Left renal pelvis (tissue), 4 donors: ENCODE measurements at places on chromosomes 11 and 22.

- DNase-seq, result no peak
Measured at GRCh38 chr11:91129596-91129995, 906.7 kb upstream of the CHORDC1 start.

DNA sequence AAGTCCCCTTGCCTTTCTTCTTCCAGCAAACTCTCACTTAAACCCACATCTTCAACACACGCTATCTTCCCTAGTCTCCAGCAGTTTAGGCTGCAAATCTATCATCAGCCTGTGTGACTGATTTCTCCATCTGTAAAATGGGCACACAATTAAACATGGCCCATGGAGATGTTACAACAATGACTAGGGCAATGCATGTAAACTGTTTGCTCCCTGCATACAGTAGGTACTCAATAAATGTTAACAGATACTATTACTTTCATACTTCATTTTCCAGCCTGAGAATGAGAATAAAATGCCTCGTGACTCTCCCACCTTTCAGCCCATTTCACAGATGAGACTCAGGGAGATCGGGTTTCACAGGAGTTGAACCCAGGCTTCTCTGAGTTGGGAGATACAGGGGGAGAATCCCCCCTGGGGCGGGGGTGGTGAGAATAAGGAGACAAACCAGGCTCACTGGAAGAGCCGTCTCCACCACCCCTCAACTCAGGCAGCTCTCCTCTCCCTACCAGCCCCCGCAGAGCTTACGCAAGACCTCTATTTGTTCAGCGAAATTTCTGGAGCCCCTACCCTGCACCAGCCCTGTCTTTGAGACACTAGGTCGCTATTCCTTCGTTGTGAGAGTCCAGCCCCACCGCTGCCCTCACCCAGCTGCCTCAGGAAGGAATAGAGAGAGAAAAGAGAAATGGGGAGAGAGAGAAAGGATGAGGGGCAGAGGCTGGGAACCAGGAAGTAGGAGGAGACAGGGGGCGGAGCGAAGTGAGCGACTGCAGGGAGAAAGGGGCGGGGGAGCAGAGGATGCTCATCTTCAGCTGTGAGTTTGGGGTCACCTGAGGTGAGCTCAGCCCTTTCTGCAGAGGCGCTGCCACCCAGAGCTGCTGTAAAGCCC, 42.1 kb upstream of the KLHL35 start:
- DNase-seq, result no peak

DNA sequence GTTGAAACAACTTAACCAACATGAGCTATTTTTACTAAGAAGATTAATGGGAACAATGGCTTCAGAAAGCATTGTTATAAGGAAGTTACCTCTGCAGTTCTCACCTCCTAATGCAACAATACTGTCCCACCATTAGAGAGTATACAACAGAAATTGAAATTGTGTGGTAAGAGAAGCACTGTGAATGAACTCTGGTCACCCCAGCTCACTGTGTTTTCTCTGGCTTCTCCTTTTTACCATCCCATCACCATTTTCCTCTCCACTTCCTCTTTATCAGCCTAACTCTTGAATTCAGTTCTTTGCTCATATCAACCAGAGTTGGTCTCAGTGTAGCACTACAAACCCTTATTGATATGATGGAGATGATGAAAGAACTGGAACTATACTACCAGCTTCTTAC, 138.0 kb upstream of the POU2AF2 start:
- DNase-seq, result no peak

- no peak for DNase-seq
Measured at GRCh38 chr22:34236527-34236926, 316.3 kb upstream of the LARGE1 start.

GRCh38 chr11:113979431-113979830, 4.5 kb downstream of the HTR3A start:
- no peak for DNase-seq

DNA sequence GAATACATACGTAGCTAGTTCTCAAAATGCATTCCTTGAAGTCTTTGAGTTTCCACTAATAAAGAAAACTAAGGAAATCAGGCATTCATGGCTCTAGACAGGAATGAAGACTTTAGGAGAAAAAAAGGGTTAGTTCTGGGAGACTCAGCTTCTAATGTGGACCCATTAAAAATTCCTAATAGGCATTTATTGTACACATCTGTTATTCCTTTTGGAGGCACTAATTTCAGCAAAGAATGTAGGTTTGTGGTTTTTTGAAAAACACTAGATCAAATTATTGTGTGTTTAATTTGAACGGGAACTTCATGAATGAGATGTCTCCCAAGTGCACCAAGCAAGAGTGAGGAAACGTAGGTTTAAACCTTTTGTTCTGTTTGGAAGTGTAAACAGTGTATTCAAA, 42.7 kb downstream of the PARVA start:
- DNase-seq, result no peak

DNA sequence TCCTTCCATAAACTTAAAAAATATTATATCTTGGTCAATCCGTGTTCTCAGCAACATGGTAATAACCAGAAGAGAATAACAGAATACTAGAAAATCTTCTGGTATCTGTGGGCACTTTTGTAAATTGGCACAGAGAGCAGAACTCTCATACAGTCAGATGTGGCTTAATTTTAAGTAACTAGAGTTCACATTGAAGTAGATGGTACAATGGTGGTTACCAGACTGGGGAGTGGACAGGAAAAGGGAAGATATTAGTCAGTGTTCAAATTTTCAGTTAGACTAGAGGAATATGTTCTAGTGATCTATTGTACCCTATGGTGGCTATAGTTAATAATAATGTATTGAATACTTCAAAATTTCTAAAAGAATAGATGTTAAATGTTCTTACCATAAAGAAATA, 6.9 kb downstream of the OR52H1 start:
- DNase-seq, result no peak

GRCh38 chr22:45452565-45453379, 39.3 kb downstream of the RIBC2 start:
- no peak for DNase-seq

DNA sequence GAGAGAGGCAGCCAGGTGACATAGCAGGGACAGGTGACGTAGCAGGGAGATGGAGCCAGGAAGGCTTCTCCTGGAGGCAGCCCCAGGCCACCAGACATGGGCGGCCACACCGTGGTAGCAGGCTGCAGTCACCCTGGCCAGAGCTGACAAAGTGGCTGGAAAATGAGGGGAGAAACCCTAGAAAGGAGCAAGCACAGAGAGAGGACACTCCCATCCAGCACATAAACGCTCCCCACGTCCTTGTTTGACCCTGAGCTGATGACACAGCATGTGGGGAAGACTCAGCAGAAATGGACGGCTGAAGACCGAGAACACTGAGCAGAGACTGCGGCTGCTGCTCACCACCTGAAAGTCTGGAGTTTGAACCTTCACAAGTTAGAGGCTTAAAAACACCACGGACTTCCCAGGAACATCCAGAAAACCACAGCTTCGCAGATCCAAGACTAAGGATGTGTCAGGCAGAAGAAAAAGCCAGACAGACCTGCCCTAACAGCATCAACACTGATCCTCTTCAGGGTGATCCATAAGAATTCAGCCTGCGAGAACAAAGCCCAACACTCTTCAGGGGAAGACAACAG, 28.7 kb downstream of the DRD4 start:
- no peak for DNase-seq

GRCh38 chr11:35812828-35813227, 131.0 kb upstream of the LDLRAD3 start:
- DNase-seq, result no peak

DNA sequence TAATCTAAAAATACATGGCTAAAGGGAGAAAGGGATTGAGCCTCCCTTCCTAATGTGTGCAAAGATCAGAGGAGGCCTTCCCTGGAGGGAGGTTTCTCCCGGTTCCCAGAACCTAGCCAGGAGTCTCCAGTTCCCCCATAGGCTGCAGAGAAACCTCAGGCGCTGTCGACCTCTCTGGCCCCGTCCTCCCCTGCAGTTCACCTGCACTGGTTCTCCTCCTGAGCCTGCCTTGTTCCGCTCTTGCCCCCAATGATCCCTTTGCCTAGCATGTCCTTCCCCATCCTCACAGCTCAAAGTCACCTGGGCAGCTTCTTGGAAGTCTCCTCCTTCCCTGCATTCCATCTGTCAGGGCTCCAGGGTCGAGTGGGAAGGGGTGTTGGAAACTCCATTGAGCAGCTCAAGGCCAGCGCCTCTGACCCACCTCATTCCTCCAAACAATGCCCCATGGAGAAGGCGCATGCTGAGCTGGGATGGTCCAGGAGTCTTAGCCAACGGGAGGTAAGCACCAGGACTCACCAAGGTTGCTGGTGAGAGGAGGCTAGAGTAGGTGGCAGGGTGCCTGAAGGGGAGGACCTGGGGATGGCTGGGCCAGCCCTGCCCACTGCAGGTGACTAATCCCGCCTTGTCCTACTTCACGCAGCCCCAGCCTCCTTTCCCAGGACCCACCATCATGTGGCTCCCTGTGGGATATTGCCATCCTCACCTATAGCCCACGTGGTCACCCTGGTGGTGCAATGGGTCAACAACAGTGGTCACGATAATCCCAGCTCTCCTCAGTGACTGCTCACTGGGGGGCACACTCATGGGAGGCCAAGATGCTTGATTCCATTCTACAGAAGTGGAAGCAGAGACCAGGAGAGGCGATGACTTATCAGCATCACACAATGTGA, 15.4 kb downstream of the RSPH14 start:
- DNase-seq, result no peak

DNA sequence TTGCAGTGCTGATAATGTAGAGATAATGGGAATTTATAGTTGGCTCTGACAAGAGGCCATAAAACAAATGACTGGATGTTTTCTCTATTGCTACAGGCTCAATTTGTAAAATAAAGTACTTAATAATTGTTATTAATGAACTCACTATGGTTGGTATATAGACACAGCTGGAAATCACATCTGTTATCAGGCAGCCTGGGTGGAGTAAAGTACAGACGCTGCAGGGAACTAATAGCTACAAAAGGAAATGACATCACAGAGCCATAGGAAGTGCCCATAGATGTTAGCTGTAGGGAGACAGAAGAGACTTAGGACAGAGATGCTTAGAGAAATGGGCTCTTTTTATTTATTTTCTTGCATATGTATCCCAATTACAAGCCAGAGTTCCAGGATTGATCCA, 81.0 kb upstream of the SNX19 start:
- DNase-seq, result no peak

GRCh38 chr11:57116654-57117053, 65.1 kb upstream of the LRRC55 start:
- no peak for DNase-seq

DNA sequence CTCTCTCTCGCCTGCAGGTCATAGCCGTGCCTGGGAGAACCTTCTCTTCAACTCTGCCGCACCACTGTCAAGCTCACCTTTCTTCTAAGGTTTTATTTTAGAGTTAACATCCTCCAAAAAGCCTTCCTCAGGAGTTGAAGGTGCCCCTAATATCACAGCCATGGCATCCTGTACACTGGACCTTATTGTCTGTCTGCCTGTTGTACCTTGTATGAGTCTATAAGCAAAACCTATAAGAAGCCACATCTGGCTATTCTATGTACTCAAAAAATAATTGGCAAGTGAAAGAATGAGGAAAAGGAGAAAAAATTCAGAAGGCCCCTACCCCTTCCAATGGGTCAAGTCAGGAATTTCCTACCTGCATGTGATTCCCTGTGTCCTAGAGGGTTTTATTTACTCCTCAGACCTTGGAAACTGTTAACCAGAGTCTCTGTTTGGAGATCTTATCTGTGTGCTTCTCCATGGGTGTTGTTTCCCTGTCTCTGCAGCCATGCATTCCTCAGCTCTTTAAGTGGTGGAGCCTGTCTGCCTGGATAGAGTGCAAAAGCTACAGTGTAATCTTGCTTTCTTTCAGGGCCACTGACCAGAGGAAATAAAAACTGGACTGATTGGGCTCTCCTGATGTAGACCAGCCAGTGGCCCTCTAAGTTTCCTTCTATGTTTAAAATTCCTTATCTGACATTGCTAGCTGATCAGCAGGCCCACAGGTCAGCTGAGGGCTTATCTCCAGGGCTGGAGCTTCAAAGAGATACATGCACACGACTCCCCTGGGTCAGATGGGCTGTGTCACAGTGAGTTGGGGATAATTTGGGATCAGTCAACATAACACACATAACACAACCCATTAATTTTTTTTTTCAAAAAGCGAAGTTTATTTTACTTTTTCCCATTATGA, 37.6 kb upstream of the TMEM135 start:
- no peak for DNase-seq

- no peak for DNase-seq
Measured at GRCh38 chr11:57251491-57252104, 14.5 kb upstream of the APLNR start.

GRCh38 chr11:70204466-70204799, 1.3 kb downstream of the FADD start:
- DNase-seq, result no peak

DNA sequence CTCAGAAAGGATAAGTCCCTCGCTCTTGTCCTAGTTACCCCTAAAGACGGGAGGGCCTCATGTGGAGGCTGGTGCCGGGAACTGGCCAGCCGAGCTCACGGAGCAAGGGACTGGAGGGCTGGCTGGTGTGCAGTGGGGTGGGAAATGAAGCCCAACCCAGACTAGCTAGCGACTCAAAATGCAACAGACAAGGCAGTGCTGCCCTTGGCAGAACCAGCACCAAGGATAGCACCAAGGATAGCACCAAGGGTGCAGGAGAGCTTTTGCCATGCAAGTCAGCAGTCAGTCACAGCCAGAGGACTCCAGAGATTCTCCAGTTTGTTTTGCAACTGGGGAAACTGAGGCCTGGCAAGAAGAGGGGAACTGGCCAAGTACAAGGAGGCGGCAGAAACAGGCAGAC, 6.5 kb upstream of the BATF2 start:
- no peak for DNase-seq

GRCh38 chr11:124898711-124899110, 1.0 kb upstream of the ROBO4 start:
- DNase-seq, result no peak

GRCh38 chr11:46557684-46558151, 36.1 kb downstream of the AMBRA1 start:
- DNase-seq, result no peak

DNA sequence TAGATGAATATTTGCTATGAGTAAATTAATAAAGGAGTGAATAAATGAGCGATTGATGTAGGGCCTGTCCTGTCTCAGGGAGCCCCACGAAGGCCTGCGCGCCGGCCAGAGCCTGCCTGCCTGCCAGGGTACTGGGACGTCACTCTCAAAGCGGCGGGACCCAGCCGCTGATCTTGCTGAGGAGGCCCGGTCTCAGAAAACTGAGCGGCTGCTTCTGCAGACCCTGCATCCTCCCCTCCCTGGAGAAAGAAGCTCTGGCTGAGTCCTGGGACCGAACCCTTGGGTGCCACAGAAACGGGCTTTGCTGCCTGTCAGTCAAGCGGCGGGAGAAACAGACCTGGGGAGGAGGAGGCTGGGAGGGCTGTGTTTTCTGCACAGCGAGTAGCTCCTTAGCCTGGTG, 91.6 kb upstream of the B3GAT1 start:
- no peak for DNase-seq
